COLO829 (cell line): ENCODE measurements at places on chromosomes 16 and 17.
A peak's percentile ranks its signal among the peaks of the same experiment; 100 is the strongest.

DNA sequence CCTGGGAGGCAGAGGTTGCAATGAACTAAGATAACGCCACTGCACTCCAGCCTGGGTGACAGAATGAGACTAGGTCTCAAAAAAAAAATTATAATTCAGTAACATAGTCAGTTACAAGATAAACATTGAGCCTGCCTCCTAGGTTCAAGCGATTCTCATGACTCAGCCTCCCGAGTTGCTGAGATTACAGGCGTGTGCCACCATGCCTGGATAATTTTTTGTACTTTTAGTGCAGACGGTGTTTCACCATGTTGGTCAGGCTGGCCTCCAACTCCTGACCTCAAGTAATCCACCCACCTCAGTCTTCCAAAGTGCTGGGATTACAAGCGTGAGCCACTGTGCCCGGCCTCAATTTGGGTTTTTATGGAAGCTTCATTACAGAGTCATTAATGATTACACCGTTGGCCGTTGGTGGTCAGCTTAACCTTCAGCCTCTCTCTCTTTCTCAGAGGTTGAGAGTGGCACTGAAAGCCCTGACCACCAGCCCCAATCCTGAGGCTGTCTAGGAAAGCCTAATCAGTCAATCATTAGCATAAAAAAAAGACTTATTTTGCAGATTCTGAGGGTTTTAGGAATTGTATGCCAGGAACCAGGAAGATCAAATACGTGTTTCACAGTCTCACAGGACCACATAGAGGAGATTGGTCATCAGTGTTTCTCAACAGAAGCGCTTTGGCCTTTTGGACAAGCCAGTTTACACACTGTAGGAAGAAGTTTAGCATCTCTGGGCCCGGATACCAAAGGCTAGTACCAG is 1.3 kb upstream of the LRRC37A3 start:
- no peak for DNase-seq

- DNase-seq: no peak
These were observed 1570.0 kb upstream of the GOT2 start for GRCh38 chr16:60304066-60304465.

DNA sequence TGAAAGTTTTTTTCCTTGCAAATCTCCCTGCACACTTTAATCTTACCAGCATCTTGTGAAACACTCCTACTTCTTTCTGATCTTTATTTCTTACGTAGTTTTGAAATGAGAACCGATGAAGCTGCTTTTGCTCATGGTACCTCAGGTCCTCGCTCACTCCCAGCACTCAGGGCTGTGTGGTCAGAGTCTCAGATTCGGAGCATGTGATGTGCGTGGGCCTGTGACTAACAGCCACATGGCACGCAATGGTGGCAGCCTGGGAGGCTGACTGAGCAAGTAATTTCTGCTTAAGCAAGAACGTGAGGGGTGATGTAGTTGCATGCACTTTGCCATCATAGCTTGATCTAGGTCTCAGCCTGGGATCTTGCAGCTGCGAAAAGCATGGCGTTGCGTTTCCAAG is 624.3 kb downstream of the MAF start:
- DNase-seq: no peak

GRCh38 chr17:57521606-57522005 is 223.5 kb downstream of the CCDC182 start:
- no peak for DNase-seq

GRCh38 chr17:77535892-77536291 is 395.1 kb downstream of the SEC14L1 start:
- DNase-seq: no peak

DNA sequence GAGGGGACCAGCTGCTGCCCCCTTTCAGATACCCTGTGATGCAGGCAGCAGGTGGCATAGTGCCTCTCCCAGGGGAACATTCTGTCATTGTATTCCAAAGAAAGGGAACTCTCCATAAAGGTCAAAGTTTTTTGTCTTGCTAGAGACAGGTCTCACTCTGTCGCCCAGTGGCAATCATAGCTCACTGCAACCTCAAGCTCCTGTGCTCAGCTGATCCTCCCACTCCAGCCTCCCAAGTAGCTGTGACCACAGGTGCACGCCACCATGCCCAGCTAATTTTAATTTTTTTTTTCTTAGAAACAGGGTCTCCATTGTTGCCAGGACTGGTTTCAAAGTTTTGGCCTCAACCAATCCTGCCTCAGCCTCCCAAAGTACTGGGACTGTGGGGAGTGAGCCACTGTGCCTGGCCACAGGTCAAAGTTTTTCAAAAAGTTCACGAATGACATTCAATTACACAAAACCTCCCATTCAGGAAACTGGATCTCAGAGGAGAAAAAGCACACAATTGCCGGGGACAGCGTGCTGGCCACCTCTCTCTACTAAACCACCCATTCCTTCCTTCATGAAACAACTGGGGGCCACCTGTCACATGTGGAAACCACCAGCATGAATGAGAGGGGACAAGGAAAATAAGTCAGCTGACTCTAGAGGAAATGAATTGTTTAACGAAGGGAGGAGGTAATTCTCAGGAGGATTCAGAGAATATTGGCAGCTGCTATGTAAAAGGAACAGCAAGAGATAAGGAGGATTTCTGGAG is 80.0 kb downstream of the MARCHF10 start:
- no peak for DNase-seq

GRCh38 chr17:57744195-57745170 is 616 bp downstream of the CCDC182 start:
- no peak for DNase-seq

- DNase-seq: no peak
These were observed 234.1 kb downstream of the FOXL1 start for GRCh38 chr16:86812363-86812970.

- no peak for DNase-seq
These were observed 20.7 kb upstream of the PLCG2 start for GRCh38 chr16:81758376-81758775.

DNA sequence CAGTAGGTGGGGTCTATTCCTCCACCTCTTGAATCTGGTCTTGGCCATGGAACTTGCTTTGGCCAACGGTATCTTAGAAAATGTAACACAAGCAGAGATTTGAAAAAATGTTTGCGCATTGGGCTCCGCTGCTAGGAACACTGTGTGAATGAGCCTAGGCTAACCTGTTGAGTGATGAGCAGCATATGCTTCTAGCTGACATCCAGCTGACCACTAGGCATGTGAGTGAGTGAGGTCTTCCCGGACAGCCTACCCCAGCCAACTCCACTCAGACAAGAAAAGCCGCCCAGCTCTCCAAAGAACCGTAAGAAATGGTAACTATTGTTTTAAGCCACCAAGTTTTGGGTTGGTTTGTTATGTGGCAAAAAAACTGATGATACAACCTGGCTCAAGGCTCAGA is 31.4 kb upstream of the BCO1 start:
- DNase-seq: no peak

DNA sequence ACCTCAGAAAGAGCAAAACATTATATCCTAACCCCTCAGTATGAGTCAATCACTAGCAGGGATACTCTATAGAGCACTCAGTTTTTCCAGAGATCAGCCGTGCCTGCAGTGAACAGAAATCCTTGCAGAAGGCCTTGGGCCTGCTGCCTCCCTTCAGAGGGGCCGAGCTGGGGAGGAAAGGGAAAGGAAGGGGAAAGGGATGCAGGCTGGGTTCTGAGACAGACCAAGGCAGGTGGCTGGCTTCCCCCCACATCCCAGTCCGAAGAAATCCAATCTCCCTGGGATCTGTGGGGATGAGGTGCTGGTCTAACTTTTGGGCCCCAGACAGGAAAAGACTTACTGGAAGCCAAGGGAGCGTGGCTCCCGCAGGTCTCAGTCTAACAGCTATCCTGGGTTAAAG is 25.3 kb downstream of the SRL start:
- no peak for DNase-seq

GRCh38 chr17:46191322-46192188 is 1.7 kb downstream of the KANSL1 start:
- DNase-seq: no peak

DNA sequence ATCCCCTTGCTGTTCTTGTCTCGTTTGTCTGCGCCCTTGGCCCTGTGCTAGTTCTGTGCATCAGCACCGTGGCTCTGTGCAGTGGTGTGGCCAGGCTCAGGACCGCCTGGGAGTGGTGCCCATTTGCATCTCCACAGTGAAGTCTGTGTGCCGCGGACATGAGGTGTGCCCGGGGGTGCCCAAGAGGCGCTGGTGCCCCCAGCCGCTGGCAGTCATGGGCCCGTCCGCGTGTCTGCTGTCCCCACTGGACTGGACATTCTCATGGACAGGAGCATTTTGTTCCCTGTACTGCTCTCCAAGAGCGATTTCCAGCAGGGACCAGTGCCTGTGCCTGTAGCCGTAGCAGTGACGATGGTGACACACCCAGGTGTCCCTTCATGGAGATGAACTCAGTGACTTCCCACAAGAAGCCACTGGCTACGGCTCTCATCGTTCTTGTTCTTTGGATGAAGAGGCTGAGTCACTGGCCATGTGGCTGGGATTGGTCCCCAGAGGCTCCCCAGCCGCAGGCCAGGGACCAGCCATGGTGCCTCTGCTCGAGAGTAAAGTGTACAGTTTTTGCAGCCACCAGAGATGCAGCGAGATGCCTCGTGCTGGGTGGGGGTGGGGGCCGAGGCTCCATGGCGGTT is 13.0 kb upstream of the MC1R start:
- DNase-seq: peak; percentile 60

- DNase-seq: no peak
These were observed 33.3 kb downstream of the TNFRSF13B start for GRCh38 chr17:16938496-16939207.

DNA sequence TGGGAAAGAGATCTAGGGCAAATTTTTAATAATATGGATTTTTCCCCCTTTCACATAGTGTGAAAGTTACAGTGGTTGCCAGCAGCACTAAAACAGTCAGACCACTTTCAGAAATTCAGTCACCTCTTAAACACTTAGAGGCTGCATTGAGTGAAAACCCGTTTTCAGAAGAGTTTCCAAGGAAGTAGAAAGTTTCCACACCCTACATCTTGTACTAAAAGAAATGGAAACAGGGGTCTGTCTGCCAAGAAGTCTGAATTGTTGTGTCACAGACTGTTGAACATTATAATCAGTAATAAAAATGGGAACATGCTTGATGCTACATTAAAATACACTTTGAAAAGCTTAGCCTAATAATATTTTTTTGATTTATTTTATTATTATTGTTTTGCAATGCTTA is 278.9 kb upstream of the KCNJ16 start:
- DNase-seq: no peak

- DNase-seq: no peak
These were observed 9.2 kb downstream of the SNN start for GRCh38 chr16:11677451-11677951.

DNA sequence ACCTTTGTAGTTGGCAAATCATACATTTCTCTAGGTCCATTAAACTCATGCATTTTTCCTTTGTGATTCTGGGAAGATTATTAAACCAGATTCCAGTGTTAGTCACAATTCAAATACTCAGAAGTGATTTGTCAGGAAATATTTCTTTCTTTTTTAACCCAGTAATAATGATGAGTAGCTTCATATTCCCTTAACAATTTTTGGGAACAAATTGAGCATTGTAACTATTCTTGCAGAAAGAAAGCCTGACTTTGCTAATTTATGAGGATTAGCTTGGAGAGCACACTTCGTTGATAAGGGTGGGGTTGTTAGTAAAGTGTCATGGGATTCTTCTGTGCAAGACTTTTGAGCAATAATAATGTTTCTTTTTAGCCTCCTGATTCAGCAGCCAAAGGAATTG is 18.7 kb upstream of the KRT24 start:
- peak; percentile 33 for DNase-seq

DNA sequence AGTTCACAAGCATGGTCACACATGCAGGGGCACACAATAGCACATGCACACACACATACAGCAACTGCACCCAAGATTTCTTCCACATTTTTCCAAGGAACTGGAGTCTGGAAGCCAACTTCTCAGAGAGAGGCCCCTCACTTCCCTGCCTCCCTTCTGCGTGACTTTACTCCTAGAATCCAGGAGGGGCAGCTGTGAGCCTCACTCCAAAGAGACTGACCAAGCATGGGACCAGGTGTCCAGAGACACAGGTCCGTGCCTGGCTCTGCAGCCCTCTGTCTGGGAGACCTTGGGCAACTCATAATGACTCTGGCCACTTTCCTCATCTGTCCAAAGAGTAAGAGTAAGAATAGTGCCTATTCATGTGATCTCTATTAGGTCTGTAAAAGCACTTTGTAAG is 104.7 kb upstream of the TMEM132E start:
- no peak for DNase-seq

DNA sequence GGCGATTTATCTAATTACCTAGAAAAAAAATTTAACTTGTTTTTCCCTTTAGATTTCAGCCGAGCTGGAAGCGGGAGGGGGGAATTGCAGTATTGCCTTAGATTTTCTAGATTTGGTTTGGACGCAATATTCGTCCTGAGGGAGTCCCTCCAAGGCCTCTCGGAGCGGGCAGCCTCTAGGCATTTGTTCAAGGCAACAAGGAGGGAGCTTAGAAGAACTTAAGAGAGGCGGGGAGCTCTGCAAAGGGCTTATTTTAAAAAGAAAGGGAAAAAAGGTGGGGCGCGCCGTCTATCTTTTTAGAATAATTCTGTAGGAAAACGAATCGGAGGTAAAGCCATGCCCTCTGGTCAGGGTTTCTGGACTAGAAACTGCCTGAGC is 407 bp upstream of the TMEM94 start:
- no peak for DNase-seq

DNA sequence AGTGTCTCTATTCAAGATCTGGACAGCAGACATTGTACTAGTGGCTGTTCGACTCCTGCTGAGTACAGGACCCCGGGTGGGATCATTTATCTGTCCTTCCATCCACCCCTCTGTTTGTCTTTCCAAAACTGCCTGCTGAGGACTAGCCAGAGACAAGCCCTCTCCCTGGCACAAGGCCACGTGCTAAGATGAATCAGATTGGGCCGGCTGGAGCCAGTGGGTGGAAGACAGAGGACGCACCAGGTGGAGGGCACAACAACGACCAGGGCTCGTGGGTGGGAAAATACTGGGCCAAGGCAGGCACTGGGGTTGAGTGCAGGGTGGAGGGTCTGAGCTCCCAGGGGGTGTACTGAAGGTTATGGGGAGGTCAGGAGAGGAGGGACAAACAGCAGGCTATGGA is 1.4 kb upstream of the CA7 start:
- no peak for DNase-seq

GRCh38 chr17:8868529-8868951 is 1.1 kb upstream of the PIK3R6 start:
- DNase-seq: no peak

- peak; percentile 98 for DNase-seq
These were observed at the start of gene DDX52 for GRCh38 chr17:37643118-37643766. Gene DDX52 (minus strand): TSS chr17:37643446. CDS start chr17:37643420, 26 bp downstream.

DNA sequence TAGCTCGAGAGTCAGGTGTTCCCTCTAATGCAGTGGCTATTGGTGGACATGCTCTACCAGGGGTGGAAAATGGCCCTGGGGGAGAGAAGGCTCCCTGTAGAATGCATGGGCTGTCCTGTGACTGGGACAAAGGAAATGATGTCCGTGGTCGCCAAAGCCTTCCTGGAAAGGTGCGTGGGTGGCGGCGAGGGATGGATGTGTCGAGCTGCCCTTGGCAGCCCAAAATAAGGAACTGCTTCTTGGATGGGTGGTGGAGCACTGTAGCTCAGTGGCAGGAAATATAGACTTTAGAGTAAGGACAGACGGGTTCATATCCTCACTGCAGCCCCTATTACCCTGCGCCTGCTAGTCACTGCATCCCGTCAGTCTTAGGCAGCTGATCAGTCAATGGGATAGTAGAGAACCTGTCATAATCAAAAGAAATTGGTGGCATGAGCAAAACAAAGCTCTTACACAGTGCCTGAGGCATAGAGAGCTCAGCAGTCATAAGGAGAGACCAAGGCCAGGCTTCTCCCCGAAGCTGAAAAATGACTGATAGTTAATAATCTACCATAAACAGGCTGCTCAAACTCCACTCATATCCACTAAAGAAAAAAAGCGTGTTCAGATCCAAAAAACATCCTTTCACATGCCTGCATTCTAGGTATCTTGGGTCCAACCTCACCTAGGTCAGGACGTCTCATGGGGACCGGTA is 123.5 kb upstream of the PLCG2 start:
- no peak for DNase-seq

- no peak for DNase-seq
These were observed 104.2 kb downstream of the CDK5R1 start for GRCh38 chr17:32590974-32591373.
